ENCODE measurements at places on chromosomes 1 and 21.

DNA sequence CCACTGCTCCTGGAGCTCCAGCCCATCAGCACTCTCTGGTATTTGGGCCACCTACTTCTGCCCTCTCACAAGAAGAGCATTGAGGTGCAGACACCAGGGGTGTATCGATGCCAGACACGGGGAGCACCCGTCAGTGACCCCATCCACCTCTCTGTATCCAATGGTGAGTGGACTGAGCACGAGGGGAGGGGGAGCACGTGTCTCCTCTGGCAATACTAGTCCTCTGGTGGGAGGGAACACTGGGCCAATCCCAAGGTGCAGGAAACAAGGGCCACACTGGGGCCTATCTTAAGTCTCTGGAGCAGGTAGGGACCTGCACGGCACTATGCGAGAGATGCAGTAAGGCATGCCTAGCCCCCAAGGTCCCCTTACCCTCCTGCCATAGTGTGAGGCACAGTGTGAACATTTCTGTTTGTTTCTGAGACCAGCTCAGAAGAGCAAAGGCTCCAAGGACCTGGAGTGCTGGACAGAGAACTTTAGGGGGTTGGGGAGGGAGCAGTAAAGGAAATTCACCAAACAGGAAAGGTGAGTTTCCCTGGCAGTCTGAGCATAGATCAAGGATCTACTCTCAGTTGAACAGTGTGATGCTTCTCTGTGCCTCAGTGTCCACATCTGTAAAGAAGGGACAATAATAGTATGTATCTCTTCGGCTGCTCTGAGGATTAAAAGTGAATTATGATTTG lies 2.3 kb downstream of the FCRLB start:
- peaks cover 3% of the 10 kb centered on the region for H3K27me3 ChIP-seq
- H3K27ac ChIP-seq = no peak overlapping the region
- DNase-seq = no peak
- H3K4me3 ChIP-seq = no peak overlapping the region
- peaks cover 13% of the 10 kb centered on the region for H3K4me1 ChIP-seq
- no peaks in the 10 kb centered on the region for H3K36me3 ChIP-seq

DNA sequence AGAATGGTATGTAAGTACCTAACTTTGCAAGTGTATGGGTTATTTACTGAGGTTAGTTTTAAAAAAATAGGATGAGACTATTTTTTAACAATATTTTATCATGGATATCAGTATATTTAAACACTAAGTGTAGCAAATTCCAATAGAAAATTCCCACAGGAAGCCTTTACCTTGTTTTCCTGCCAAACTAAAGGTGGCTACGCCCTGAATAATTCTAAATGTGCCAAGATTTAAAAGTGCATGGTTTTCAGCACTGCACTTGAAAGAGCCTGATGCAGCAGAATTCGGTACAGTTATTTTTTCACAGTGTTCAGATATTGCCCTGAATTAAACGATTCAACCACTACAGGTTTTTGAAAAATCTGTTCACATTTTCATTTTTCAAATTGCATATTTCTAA lies 1622.8 kb upstream of the B3GALT2 start:
- H3K27me3 ChIP-seq = no peaks in the 10 kb centered on the region
- H3K27ac ChIP-seq = no peak overlapping the region
- H3K36me3 ChIP-seq = no peaks in the 10 kb centered on the region
- H3K4me3 ChIP-seq = no peak overlapping the region
- no peak for DNase-seq

- peaks cover 27% of the 10 kb centered on the region for H3K4me1 ChIP-seq
- H3K27me3 ChIP-seq = no peaks in the 10 kb centered on the region
- no peak overlapping the region for H3K4me3 ChIP-seq
- no peak for DNase-seq
Measured at GRCh38 chr1:81695741-81696140, 105.0 kb upstream of the ADGRL2 start.

- peaks cover 63% of the 10 kb centered on the region for H3K4me1 ChIP-seq
- H3K36me3 ChIP-seq = peaks cover 6% of the 10 kb centered on the region
- no peaks in the 10 kb centered on the region for H3K27me3 ChIP-seq
- H3K27ac ChIP-seq = peak overlapping the region; percentile 96
Measured at GRCh38 chr1:117093870-117094621, 27.5 kb downstream of the TRIM45 start.

DNA sequence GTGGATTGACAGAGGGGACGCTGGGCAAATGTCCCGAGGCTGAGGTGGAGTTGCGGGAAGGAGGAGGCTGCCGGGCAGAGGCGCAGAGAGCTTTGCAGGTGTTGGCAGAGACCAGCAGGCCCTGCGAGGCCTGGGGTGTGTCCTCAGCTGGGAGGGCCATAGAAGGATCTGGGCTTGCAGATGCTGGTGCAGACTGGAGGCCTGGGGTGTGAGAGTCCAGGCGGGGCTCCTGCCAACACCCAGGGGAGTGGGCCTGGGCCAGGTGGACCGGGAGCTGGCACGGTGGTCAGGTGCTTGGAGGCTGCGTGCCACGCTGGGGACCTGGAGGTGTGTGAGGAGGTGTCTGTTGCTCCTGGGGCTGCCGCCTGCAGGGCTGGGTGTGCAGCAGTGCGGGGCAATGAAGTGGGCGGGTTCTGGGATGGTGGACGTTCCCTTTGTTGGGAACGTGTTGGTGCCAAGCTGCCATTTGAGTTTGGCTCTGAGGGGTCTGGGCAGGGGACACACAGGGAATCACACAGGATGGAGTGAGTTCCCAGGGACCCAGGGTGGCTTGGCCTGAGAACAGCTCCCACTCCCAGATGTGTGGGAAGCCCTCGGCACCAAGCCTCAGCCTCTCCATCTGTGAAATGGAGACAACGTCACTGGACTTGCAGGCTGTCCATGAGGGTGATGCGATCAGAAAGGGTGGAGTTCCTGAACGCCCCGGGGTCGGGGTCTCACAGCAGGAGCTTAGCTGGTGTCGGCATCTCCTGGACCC lies 39.9 kb upstream of the POFUT2 start:
- H3K4me3 ChIP-seq = no peak overlapping the region
- no peaks in the 10 kb centered on the region for H3K36me3 ChIP-seq
- peaks cover 72% of the 10 kb centered on the region for H3K4me1 ChIP-seq
- H3K27me3 ChIP-seq = no peaks in the 10 kb centered on the region
- peak; percentile 91 for DNase-seq

GRCh38 chr1:187626056-187626455 lies 797.3 kb downstream of the PLA2G4A start:
- H3K4me1 ChIP-seq = no peaks in the 10 kb centered on the region
- H3K4me3 ChIP-seq = no peak overlapping the region
- H3K36me3 ChIP-seq = peaks cover 4% of the 10 kb centered on the region
- H3K27me3 ChIP-seq = no peaks in the 10 kb centered on the region

- no peak overlapping the region for H3K4me3 ChIP-seq
- H3K36me3 ChIP-seq = no peaks in the 10 kb centered on the region
- DNase-seq = no peak
- no peaks in the 10 kb centered on the region for H3K4me1 ChIP-seq
Measured at GRCh38 chr21:34228792-34229191, 135.0 kb upstream of the KCNE2 start.

DNA sequence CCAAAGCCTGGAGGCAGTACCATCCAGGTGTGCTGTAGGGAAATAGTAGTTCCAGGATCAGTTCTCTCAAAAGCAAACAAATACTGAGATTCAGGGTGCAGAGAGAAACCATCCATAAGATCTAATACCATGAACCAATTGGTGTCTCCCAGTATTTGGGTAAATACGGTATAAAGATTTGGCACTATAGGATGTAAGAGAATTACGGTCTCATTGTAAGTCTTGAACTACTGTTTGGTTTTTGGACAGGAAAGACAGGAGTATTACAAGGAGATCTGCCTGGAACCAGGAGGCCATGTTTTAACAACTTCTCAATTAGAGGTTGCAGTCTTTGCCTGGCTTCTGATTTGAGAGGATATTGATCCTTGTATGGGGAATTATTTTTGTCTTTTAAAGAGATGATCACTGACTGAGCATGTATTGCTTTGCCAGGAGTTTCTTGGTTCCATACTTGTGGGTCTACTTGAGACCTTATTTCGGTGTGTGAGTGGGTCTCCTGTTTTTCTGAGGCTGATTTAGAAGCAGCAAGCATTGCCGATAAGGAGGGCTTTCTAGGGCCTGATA lies 10.2 kb downstream of the AADACL4 start:
- peaks cover 20% of the 10 kb centered on the region for H3K4me1 ChIP-seq
- no peak for DNase-seq
- no peak overlapping the region for H3K27ac ChIP-seq
- H3K27me3 ChIP-seq = no peaks in the 10 kb centered on the region
- no peaks in the 10 kb centered on the region for H3K36me3 ChIP-seq

GRCh38 chr1:231561647-231562383 lies 33.3 kb downstream of the TSNAX start:
- no peak overlapping the region for H3K27ac ChIP-seq
- no peak for DNase-seq
- peaks cover 14% of the 10 kb centered on the region for H3K4me1 ChIP-seq
- H3K4me3 ChIP-seq = no peak overlapping the region

- H3K27ac ChIP-seq = no peak overlapping the region
- H3K36me3 ChIP-seq = no peaks in the 10 kb centered on the region
- no peaks in the 10 kb centered on the region for H3K4me1 ChIP-seq
- H3K4me3 ChIP-seq = no peak overlapping the region
Measured at GRCh38 chr1:220927442-220927841, 48.2 kb downstream of the HLX start.

DNA sequence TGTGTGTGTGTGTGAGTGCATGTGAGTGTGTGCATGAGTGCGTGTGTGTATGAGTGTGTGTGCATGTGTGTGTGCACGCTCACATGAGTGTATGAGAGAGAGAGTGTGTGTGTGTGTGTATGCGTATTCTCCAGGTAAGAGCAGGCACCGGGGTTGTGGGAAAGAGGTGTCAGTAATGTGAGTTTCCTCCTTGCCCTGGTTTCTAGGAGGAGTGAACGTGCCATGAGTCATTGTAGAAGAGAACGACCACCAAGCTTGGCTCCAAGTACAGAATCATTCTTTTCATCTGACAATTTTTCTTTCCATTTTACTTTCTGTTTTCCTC lies 79.1 kb downstream of the POFUT2 start:
- peaks cover 36% of the 10 kb centered on the region for H3K36me3 ChIP-seq
- no peak for DNase-seq
- H3K4me3 ChIP-seq = no peak overlapping the region
- no peaks in the 10 kb centered on the region for H3K27me3 ChIP-seq
- H3K27ac ChIP-seq = no peak overlapping the region
- H3K4me1 ChIP-seq = peaks cover 8% of the 10 kb centered on the region

DNA sequence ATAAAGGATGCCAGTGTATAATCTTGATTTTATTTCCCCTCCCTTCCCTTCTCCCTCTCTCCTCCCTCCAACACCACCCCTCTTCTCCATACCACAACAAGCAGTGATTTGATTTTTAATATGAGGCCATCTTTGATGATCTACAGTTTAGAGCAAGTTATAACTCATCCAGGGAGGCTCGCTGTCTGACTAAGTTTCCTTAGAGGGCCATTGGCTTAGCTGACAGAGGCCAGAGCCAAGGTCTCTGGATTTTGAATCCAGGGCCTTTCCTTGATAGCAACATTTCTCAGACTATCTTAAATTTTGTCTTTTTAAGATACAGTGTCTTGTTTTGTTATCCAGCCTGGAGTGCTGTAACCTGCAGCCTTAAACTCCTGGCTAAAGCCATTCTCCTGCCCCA lies 431.0 kb upstream of the USP24 start:
- H3K27ac ChIP-seq = no peak overlapping the region
- H3K36me3 ChIP-seq = no peaks in the 10 kb centered on the region
- H3K4me3 ChIP-seq = no peak overlapping the region
- no peaks in the 10 kb centered on the region for H3K27me3 ChIP-seq

DNA sequence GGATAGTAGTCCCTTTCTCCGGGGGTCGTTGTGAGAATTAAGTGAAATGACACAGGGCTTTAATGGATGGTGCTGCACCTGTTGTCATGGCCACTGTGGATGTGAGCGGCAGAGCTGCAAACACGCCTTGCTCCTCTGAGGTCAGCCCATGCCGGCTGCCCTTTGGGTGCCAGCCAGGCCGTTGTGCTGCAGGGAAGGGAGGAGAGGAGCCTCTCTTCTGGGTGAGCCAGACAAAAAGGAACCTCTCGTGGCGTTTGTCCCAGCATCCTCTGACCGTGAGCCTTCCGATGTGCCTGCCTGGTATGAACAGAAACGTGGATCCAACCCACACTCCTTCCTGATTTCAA lies 383.0 kb upstream of the VAMP3 start:
- peak overlapping the region; percentile 74 for H3K27ac ChIP-seq
- peaks cover 30% of the 10 kb centered on the region for H3K4me1 ChIP-seq
- DNase-seq = peak; percentile 52
- H3K36me3 ChIP-seq = no peaks in the 10 kb centered on the region
- no peaks in the 10 kb centered on the region for H3K27me3 ChIP-seq
- H3K4me3 ChIP-seq = no peak overlapping the region

GRCh38 chr1:19772053-19772452 lies 27.7 kb downstream of the TMCO4 start:
- H3K27ac ChIP-seq = no peak overlapping the region
- no peaks in the 10 kb centered on the region for H3K36me3 ChIP-seq
- no peak overlapping the region for H3K4me3 ChIP-seq
- no peak for DNase-seq
- H3K27me3 ChIP-seq = no peaks in the 10 kb centered on the region

DNA sequence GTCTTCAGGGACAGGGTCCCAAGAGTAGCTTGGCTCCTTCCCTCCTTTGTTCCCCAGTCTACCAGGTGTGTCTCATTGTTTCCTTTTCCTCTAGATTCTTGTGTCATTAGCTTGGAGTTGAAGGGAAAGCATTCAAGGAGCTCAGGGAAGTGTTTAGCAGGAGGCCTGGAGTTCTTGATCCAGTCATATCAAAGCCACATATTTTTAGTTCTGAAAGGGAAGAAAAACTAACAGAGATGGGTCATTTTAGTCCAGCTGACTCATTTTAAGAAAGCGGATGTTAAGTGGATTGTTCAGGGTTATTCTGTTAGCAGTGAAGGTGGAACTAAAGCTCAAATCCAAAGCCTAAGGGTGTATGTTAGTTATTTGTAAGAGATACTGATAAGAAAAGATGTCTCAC lies 721 bp downstream of the C1orf54 start:
- H3K27ac ChIP-seq = peak overlapping the region; percentile 96
- DNase-seq = no peak
- no peaks in the 10 kb centered on the region for H3K27me3 ChIP-seq
- peak overlapping the region; percentile 76 for H3K4me3 ChIP-seq

GRCh38 chr1:105793536-105794146 lies 1262.8 kb upstream of the PRMT6 start:
- H3K27me3 ChIP-seq = peaks cover 9% of the 10 kb centered on the region
- DNase-seq = no peak
- no peaks in the 10 kb centered on the region for H3K4me1 ChIP-seq
- H3K27ac ChIP-seq = no peak overlapping the region
- no peaks in the 10 kb centered on the region for H3K36me3 ChIP-seq

DNA sequence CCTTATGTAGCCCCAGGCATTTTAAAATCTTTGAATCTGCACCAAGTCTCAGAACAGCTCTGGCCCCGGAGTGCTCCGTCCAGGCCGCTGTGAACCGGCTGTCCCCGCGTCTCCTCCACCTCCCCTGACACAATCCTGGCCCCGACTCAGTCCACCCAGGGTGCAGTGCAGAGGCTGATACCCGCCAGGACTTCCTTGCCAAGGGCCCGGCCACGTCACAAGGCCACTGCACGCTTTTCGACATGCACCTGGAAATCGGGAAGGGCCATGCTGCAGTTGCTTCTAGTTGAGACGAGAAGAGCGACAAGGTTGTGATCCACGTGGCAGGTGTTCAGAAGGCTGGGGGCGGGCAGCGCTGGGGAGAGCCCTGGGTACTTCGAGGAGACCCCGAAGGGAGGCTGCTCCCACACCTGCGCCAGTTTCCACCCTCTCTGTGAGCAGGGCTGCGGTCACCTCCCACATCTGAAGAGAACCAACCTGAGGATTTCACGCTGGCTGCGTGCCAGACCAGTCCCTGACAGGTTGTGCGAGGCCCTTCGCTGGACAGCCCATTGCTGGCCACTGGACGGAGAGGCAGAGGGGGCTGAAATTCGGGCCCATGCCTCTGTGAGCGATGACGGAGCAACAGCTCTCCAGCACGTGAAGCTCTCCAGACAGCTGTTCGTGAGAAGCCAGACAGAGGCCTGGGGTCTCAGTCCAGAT lies 6.7 kb downstream of the VWA1 start:
- H3K4me1 ChIP-seq = peaks cover 3% of the 10 kb centered on the region
- no peak overlapping the region for H3K27ac ChIP-seq
- no peaks in the 10 kb centered on the region for H3K36me3 ChIP-seq
- H3K4me3 ChIP-seq = no peak overlapping the region
- H3K27me3 ChIP-seq = no peaks in the 10 kb centered on the region

Data from chondrocyte (in vitro differentiated cells).